ENCODE measurements at places on chromosomes 12 and 14. TPM values are rescaled to one million over a fixed set of nuclear protein-coding genes. Genes with fewer than 3 reads are reported as not detected.

DNA sequence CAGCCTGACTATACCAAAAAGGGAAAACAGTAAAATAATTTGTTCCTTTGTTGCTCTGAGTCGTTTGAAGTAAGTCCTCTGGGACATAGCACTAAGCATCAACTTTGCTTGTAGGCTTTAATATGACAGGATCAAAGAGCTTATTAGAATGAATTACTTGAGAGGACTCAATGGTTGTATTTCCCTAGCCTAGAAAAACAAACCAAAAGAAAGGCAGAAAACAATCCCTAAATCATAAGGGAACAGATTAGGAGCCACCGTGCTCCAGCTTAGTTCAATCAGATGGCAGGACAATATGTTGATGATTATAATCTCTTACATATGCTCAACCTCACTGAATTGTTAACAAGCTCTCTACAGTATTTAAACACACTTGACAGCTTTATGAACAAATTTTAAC is 988.4 kb downstream of the FLRT2 start:
- no peak for DNase-seq

DNA sequence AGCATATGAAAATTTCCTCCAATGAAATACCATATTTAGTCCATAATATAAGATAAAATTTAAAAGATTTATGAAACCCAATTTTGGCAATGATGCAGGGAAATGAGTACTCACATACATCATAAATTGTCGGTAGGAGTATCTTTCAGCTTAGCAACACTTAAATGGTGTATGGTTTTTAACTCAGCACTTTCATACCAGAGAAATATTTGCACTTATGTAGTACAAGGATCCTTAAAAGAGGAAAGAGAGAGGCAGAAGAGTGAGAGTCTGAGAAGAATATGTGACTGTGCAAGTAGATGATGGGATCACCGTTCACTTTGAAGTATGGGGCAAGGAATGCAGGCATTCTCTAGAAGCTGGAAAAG is 379.3 kb upstream of the DCN start:
- DNase-seq: no peak

DNA sequence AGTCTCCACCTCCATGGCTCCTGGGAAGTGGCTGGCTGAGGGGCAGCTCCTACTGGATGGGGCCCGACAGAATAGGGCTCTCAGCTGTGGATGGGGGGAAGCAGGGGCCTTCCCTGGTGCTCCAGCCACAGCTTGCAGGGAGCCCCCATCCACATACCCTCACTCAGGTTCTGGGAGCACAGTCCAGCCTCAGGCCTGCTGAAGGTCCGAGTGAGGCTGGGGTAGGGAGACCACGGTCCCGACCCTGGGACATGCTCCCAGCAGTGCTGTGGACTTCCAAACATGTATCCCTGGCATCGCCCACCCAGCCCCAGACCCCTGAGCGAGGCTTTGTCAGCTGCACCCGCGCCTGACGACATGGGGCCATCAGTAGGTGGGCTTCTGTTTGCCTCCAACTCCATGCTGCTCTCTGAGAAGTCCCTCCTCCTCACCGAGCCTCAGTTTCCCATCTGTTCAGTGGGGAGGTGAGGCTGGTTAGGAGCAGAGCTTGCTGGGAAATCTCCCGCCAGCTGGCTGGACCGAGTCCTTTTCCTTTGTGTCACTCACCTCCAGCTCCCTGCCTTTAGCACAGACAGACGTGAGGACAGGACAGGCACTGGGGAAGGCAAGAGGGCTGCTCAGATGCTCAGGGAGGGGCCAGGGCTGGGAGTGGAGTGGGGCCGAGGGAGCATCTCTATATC is 9.1 kb upstream of the ATG101 start:
- DNase-seq: no peak

DNA sequence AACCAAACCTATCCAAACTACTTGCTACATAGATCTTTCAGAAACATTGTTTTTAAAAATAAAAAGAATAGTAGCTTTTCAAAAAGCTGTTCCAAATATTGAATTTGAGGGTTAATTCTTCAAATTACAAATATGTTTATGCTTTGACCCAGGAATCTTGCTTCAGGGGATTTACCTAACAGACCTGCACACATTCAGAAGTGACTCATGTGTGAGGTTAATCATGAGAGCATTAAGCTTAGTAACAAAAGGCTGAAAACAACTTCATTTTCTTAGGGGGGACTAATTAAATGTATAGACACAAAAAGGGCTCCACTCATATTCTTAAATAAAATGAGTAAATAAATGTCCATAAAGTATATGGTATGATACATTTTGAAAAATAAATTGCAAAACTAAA is 672.4 kb upstream of the FLRT2 start:
- no peak for DNase-seq

DNA sequence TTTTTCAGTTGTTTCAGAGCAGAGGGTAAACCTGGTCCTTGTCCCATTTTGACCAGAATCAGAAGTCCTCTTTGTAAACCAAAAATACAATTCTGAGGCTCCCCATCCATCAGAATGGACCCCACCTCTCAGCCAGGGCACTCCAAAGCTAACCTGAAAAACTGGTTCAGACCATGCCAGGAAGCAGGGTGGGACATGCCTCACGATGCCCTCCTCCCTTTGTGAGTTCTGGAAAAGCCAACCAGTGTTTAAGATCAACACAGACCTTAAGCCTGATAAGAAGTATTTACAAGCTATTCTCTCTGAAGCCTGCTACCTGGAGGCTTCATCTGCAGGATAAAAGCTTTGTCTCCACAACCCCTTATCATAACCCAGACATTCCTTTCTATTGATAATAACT is 35.4 kb downstream of the TNFAIP2 start:
- no peak for DNase-seq

Gene HEBP1
- total RNA-seq: 4.1 TPM

DNA sequence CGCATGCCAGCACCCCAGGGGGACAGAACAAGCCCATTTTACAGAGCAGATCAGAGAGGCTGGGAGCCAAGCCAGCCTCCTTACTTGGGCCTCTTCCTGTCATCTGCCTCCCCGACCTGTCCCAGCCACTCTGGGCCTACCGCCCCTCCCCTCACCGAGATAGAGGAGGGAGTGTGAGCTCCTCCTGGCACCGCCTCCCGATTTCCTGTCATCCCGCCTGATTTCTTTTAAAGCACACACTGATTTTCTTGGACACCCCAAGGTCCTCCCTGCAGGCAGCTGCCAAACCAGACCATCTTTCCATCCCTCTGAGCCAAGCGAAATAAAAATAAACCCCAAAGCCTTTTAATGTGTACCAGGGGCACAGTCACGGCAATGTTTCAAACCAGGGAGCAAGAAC is 108.4 kb downstream of the RFLNA start:
- DNase-seq: no peak

DNA sequence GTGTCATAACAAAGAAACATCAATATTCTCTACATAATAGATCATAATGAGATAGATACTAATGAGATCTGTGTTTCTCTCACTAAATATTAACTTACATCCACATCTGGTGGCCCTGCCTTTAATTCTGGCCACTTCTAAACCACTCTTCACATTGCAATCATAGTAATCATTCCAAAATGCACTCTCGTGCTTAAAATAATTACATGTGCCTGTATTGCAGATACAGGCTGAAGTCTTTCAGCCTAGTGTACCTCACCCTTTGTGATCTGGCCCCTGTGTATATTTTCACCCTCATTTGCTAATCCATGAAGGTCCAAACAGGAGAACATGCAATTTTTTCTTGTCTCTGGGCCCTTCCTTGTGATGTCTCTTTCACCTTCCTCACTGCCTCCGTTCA is 108.0 kb downstream of the LIN7A start:
- DNase-seq: no peak

Gene KRT75
- total RNA-seq: not detected

DNA sequence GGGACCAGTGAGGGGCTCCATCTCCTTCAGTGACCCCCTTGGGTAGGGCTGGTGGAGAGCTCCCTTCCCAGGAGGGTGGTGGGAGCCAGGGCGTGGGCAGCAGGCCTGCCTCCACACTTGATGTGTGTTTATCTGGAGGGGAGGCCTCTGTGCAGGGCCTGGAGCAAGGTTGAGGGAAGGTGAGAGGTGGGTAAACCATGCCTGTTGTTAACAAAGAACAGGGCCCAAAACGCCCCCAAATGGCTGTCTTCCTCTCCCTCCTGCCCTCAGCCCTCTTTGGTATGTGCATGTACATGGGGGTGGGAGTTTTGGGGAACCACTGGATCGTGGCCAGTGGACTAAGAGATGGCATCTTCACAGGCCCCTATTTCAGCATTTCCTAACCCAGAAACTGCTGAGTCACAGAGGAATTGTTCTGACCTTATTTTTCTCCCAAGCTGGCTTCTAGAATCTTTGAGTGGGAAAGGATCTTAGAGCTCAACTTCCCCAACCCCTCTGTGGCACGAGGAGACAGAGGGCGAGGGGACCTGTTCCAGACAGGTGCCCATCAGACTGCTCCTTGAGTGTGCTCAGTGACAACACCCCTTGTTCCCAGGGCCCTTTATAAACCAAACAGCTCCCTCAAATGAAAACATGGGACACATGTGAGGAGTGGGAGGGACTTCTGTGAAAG is 3.6 kb downstream of the SLC48A1 start:
- no peak for DNase-seq

- DNase-seq: no peak
These were observed 2.9 kb downstream of the PA2G4 start for GRCh38 chr12:56107242-56107641.

DNA sequence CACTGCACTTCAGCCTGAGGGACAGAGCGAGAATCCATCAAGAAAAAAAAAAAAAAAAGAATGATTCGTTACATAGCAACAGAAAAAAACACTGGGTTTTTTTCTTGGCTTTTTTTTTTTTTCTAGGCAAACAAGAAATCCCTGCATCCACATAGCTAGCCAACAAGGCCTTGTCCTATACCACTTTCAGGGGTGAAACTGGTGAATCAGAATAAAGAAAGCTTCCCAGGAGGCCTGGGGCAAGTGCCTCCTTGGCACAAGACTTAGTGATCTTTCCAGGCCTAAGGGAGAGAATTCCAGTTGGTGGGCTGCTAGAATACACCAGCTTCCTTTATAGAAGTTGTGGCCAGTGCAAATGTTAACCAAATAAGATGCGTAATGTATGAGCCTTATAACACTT is 90.0 kb downstream of the VCPKMT start:
- peak; percentile 59 for DNase-seq

DNA sequence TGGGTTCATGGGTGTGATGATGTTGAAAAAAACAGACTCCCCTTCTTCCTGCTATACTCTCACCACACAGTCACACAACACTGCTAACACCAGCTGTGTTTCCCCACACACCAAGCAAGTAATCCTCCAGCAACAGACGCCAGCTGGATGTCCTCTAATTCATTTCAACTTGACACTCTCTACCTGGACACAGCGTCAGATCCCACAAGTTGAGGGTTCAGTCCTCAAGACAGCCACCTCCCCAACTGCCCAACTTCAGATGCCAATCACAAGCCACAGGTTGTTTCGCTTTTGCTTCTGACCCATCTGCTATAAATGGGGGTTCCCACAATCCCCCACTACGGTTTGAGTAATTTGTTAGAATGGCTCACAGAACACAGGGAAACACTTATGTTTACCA is 49.3 kb downstream of the TMEM30B start:
- no peak for DNase-seq

DNA sequence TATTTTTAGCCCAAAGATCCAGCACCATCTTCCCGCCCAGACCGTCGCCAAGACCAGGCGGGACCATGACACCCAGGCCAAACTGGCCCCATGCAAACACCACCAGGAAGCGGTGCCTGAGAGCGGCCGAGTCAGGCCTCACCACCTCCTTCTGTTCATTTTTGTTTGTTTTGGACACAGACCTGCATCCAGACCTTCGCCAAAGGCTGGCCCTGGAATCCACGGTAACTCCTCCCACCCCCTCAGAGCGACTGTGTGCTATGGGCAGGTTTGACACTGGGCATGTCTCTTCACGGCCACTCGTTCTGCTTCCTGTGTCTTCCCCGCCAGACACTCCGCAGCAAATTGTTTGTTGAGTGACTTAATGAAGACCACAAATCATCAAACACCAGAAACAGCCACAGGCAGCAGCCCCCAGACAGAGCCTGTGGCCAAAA is 47.1 kb downstream of the NCOR2 start:
- no peak for DNase-seq

DNA sequence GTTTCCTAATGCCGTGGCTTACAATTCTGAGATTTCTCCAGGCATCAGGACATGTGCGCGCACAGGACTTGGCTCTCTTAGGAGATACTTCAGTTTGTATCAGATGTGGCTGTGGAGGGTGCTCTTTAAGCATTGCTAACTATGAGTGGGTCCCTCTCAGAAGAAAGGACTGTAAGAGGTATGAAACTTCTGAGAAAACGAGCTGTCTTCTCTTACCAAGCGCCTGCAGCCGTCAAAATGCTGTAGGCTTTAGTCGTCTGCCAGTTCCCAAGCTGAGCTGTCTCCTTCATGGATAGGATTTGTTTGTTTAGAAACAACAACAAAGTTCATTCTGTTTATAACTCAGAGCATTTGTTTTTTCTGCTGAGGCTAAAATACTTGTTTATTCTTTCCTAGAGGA is 16.1 kb upstream of the MANSC4 start:
- DNase-seq: no peak

GRCh38 chr12:10068644-10069043 is 30.1 kb downstream of the CLEC1A start:
- no peak for DNase-seq

Gene ARHGEF25
- total RNA-seq: 11.5 TPM

DNA sequence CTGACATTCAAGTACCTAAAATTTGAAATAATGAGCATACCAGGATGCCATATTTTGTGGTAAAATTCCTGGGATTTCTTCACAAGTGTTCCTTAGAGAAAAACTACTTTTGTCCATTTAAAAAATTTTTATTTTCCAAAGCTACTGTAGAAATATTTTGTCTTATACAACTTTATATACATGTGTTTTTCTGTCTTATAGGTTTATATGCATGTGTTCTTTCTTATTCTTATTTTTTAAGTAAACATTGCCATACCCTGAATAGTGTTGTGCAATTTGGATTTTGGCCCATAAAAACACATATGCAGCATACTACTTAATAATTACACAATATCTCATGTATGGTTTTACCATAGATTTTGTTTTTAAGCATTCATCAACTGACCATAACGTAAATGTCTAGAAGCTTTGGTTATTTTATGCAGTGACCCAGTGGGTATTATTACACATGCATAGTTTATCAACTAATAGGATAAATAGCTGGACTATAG is 1107.4 kb upstream of the SEL1L start:
- no peak for DNase-seq

- no peak for DNase-seq
These were observed 103.7 kb downstream of the ETV6 start for GRCh38 chr12:11753150-11753499.

Gene GSG1
- not detected for total RNA-seq

DNA sequence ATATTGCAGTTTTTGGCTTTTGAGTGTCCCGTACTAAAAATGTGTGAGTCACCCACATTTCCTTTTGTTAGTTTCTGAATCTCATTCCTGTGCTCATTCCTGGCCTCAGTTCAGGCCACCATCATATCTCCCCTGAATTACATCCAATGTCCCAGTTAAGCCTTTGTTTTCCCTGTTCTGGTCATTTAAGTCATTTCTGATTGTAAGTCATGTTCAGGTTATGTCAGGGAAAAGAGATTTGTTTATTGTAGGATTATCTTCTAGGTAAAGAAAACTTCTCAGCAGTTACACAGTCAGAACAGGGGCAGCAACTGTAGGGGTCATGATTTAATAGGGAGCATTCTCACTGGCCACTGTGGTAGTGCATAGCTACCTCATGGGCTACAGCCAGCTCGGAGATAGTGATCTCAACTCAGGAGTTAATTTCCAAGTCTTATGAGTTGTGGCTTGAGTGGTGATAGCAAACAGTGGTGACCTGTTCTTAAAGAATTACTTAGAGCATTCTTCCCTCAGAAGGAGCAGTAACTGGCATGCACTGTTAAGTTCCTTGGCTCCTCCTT is 6.7 kb downstream of the DDX47 start:
- peak; percentile 90 for DNase-seq

Gene GPR84
- total RNA-seq: not detected

Gene AJUBA
- 31.0 TPM for total RNA-seq

GRCh38 chr14:68241862-68242487 is 422.4 kb downstream of the RAD51B start:
- DNase-seq: no peak

Measured in RPMI7951 (cell line).